ENCODE measurements at places on chromosomes 12 and 14. TPM values are rescaled to one million over a fixed set of nuclear protein-coding genes. Genes with fewer than 3 reads are reported as not detected.

GRCh38 chr14:79278798-79279644, 932.3 kb downstream of the DIO2 start:
- peaks cover 37% of the 10 kb centered on the region for H3K27me3 ChIP-seq
- no peak overlapping the region for H3K27ac ChIP-seq
- no peak for DNase-seq
- no peak overlapping the region for H3K4me3 ChIP-seq

GRCh38 chr14:72341686-72342085, 409.5 kb downstream of the RGS6 start:
- no peaks in the 10 kb centered on the region for H3K4me1 ChIP-seq
- no peak overlapping the region for H3K27ac ChIP-seq
- no peak overlapping the region for H3K4me3 ChIP-seq
- DNase-seq = no peak
- H3K36me3 ChIP-seq = no peaks in the 10 kb centered on the region

DNA sequence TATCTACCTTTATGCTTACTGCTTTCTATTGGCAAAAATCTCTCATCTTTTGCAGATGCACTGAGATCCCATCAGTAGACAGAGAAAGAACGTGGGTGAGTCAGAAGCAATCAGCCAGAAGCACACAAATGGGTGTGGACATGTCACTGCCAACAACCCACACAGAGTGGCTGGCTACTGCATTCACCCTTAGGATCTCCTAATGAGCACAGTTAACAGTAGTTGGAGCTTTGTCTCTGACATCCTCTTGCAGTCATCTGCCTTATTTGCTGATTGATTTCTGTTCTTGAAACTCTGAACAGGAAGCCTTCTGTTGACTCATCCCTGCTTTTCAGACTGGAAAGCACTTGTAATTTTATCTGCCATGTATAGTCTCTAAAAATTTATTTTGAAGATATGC, 117.2 kb downstream of the RGS6 start:
- peaks cover 18% of the 10 kb centered on the region for H3K4me1 ChIP-seq
- H3K36me3 ChIP-seq = no peaks in the 10 kb centered on the region
- peak overlapping the region; percentile 6 for H3K4me3 ChIP-seq
- H3K27me3 ChIP-seq = peaks cover 5% of the 10 kb centered on the region
- DNase-seq = peak; percentile 11
- H3K27ac ChIP-seq = peak overlapping the region; percentile 78

- H3K4me1 ChIP-seq = no peaks in the 10 kb centered on the region
- DNase-seq = no peak
- no peak overlapping the region for H3K4me3 ChIP-seq
- no peaks in the 10 kb centered on the region for H3K36me3 ChIP-seq
- no peaks in the 10 kb centered on the region for H3K27me3 ChIP-seq
Measured at GRCh38 chr14:79021766-79022165, 851.6 kb downstream of the NRXN3 start.

- peaks cover 10% of the 10 kb centered on the region for H3K4me1 ChIP-seq
- no peak for DNase-seq
- peaks cover 2% of the 10 kb centered on the region for H3K27me3 ChIP-seq
- no peaks in the 10 kb centered on the region for H3K36me3 ChIP-seq
- H3K27ac ChIP-seq = no peak overlapping the region
Measured at GRCh38 chr14:31926652-31927347, 150.3 kb upstream of the ARHGAP5 start.

DNA sequence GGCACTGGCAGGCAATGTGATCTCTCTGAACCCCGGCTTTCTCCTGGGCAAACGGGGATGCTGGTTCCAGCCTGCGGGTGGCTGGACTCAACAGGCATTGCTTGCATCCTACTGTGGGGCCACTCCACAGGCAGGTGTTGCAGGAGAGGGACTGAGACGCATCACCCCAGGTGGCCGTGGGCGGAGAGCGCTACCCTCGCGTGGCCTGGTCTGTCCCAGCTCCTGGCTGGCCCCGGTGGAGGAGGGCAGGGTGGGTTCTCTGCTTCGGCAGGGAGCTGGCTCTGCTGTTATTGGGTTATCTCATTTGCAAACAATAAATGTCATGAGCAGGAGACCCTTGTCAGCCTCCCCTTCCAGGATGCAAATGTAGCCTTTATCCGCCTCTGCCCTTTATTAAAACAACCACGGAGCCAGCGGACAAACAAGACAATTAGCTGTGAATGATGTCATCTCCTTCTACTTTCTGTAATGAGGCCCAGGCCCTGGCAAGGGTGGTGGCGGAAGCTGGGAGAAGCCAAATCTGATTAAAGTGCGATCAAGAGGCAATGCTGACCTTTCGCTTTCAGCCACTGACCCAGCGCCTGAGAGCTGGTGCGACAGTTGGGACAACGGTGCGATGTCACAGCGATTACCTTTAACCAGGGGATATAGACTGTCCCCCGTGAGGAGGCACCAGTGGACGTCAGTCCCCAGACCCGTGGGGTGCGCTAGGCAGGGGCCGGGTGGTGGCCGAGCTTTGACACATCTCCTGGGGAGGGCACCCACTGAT, 161.8 kb downstream of the KIF26A start:
- no peaks in the 10 kb centered on the region for H3K4me1 ChIP-seq
- DNase-seq = no peak
- H3K27ac ChIP-seq = no peak overlapping the region
- no peak overlapping the region for H3K4me3 ChIP-seq
- H3K27me3 ChIP-seq = no peaks in the 10 kb centered on the region
- H3K36me3 ChIP-seq = no peaks in the 10 kb centered on the region

Gene COX8C
- total RNA-seq = not detected

Gene CCDC196
- not detected for total RNA-seq

Gene TAS2R20
- 2.1 TPM for total RNA-seq

Gene GDF3
- total RNA-seq = not detected

All from activated T-helper 1 cell treated with anti-CD3 and anti-CD28 coated beads, Interleukin-12 subunit alpha, Interleukin-12 subunit beta, Interleukin-2, Interleukin-4 antibody, amounts not matched to agents 30 ng/mL and 10 ng/mL and 1 ng/mL, durations not matched to agents 14 hours and 24 hours and 36 hours (primary cell).